ENCODE measurements at places on chromosomes 1 and 21. TPM values are rescaled to one million over a fixed set of nuclear protein-coding genes. Genes with fewer than 3 reads are reported as not detected.

DNA sequence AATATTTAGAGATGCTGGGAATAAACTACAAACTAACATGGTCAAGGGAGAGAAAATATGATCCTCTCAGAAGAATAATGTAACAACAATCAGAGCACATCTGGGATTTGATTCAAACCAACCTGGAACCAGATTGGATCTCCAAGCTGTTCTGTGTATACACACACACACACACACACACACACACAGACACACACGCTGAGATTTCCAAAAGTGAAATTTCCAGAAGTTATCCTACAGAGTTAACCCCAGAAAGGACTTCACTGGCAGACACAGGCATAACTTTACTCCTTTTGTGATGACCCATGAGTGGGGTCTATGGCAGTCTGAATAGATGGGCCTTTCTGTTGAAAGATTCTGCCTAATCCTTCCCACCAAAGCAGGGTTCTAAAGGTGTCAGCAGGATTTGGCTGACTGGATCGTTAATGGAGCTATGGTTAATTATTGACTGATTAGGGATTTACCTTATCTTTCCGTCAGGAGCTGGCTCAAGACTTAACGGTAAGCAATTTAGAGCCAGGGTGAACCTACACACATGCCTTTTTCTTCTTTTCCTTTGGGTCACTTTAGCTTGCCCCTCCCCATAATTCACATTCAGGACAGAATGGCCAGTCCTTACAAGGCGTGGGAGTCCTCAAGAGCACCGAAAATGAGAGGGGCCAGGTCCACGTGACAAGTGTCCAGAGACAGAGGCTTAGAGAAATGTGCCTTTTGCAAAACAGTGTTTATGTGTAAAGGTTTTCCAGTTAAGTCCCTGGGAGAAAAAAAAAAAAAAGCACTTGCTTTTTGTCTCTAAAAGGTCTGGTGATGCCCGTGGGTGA, 10.9 kb upstream of the PROX1 start:
- no peak for DNase-seq
- H3K36me3 ChIP-seq: no peaks in the 10 kb centered on the region
- no peak overlapping the region for H3K4me3 ChIP-seq
- no peak overlapping the region for H3K27ac ChIP-seq

The KAZN gene
- 47.1 TPM for total RNA-seq

The KCNQ4 gene
- 0.63 TPM for total RNA-seq

The SEMA4A gene
- total RNA-seq: 1.8 TPM

DNA sequence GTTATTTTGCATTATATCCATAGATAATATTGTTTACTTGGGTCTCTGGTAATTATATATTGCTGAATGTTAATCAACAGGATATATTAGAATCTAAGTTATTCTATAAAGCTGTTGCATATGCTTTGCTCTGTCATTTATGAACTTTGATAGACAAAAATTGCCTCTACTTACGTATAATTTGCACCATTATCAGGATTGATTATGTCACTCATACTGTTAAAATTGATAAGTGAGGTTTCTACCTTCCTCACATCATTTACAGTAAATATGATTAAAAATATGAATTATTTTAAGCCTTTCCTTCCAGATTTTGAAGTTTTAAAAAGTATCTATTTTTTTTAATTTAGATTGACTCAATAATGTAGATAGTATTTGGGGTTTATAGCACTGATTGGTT, 1540.4 kb upstream of the PRMT6 start:
- H3K36me3 ChIP-seq: no peaks in the 10 kb centered on the region
- no peak overlapping the region for H3K4me3 ChIP-seq
- H3K27ac ChIP-seq: no peak overlapping the region
- DNase-seq: no peak
- H3K27me3 ChIP-seq: peaks cover 7% of the 10 kb centered on the region
- H3K4me1 ChIP-seq: no peaks in the 10 kb centered on the region

- peaks cover 4% of the 10 kb centered on the region for H3K4me1 ChIP-seq
- no peak overlapping the region for H3K4me3 ChIP-seq
- H3K27me3 ChIP-seq: peaks cover 33% of the 10 kb centered on the region
- H3K36me3 ChIP-seq: no peaks in the 10 kb centered on the region
- no peak for DNase-seq
- no peak overlapping the region for H3K27ac ChIP-seq
These were observed 27.7 kb downstream of the RRAGC start for GRCh38 chr1:38831731-38832369.

The FMO1 gene
- 2.7 TPM for total RNA-seq

The TRIM45 gene
- total RNA-seq: 6.3 TPM

DNA sequence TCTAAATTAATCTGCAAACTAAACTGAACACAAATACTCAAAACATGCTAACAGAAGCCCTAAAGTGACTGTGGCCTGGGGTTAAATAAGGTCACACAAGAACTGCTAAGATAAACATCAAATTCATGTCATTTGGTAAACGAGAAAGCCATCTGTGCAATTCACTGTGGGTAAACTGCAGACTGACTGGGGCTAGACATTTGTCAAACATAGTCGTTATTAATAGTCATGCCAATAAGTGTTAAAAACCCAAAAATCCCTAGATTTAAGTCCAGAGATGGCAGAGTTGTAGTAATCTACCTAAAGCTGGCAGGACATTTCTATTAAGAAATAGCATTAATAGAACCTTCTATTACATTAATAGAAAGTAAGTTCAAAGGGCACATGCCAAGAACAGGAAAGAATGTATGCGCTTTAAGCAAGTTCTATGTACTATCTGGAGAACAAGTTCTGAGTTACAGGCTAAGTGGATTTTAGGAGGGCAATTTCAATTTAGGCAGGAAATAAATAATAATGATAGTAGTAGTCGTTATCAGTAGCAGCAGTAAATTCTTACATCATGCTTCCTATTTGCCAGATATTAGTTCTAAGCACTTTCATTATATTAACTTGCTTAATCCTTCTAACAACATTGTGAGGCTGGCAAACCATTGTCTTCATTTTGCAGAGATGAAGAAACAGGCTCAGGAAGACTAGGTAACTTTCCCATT, 8.6 kb downstream of the EDEM3 start:
- H3K36me3 ChIP-seq: peaks cover 4% of the 10 kb centered on the region
- no peaks in the 10 kb centered on the region for H3K27me3 ChIP-seq
- H3K27ac ChIP-seq: no peak overlapping the region

GRCh38 chr1:224632381-224632871, 16.3 kb downstream of the CNIH3 start:
- no peak for DNase-seq
- H3K4me1 ChIP-seq: peaks cover 33% of the 10 kb centered on the region
- H3K27me3 ChIP-seq: no peaks in the 10 kb centered on the region
- no peaks in the 10 kb centered on the region for H3K36me3 ChIP-seq
- no peak overlapping the region for H3K4me3 ChIP-seq
- H3K27ac ChIP-seq: no peak overlapping the region

The KRTAP21-2 gene
- not detected for total RNA-seq

DNA sequence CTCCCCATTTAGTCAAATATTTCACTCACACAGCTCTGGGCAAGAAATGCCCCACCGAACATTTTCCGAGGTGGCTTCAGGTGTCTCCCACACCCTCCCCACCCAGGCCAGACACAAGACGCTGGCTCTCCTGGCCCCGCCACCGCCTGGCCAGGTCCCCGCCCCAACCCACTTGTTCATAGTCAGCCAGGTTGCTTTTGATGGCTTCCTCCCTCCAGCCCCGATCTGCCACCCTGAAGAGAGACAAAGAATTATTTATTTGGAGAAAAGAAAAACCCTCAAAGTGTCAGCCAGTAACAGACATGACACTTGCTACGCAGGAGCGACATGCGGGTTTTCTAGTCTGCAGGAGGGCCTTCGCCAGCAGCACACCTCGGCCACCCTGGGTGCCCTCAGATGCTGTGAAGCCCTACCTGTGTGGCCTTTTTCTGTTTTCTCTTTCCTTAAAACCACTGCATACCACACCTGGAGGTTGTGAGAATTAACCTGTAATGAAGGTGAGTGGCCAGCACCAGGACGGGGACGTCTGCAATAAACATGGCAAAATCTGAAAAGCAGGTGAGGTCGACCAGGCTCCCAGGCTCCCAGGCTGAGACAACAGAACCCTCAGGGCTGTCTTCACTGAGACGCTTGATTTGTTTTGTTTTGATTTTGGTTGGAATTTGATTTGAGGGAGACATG, 27.2 kb downstream of the SSBP3 start:
- no peaks in the 10 kb centered on the region for H3K27me3 ChIP-seq
- peaks cover 20% of the 10 kb centered on the region for H3K4me1 ChIP-seq
- no peak overlapping the region for H3K4me3 ChIP-seq
- peaks cover 24% of the 10 kb centered on the region for H3K36me3 ChIP-seq

- no peak overlapping the region for H3K4me3 ChIP-seq
- peak overlapping the region; percentile 87 for H3K27ac ChIP-seq
- H3K36me3 ChIP-seq: peaks cover 3% of the 10 kb centered on the region
- H3K27me3 ChIP-seq: no peaks in the 10 kb centered on the region
These were observed 73.2 kb upstream of the ADGRL4 start for GRCh38 chr1:79079770-79080169.

GRCh38 chr1:1669468-1670440, 10.9 kb upstream of the CDK11B start:
- no peak overlapping the region for H3K4me3 ChIP-seq
- H3K27me3 ChIP-seq: no peaks in the 10 kb centered on the region
- DNase-seq: no peak
- no peak overlapping the region for H3K27ac ChIP-seq
- no peaks in the 10 kb centered on the region for H3K4me1 ChIP-seq

DNA sequence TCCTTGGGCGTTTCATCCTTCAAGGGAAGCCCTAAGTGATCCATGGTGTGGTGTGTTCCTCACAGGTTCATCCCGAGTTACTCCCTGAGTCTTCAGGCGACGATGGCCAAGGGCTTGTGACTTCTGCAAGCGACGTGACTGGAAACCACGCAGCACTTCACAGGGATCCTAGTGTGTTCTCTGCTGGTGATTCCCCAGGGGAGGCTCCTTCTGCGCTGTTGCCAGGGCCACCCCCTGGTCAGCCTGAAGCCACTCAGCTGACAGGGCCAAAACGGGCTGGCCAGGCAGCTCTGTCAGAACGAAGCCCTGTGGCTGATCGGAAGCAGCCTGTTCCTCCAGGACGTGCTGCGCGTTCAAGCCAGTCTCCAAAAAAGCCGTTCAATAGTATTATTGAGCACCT, 71.5 kb downstream of the VPS26C start:
- H3K27ac ChIP-seq: no peak overlapping the region
- no peak overlapping the region for H3K4me3 ChIP-seq
- no peaks in the 10 kb centered on the region for H3K27me3 ChIP-seq
- H3K36me3 ChIP-seq: peaks cover 62% of the 10 kb centered on the region
- DNase-seq: no peak
- peaks cover 37% of the 10 kb centered on the region for H3K4me1 ChIP-seq

- H3K27ac ChIP-seq: peak overlapping the region; percentile 66
- DNase-seq: no peak
- no peak overlapping the region for H3K4me3 ChIP-seq
These were observed 13.2 kb downstream of the CAPZB start for GRCh38 chr1:19472174-19472573.

The RABGGTB gene
- total RNA-seq: 62.5 TPM

The RFX5 gene
- 37.9 TPM for total RNA-seq

The CRABP2 gene
- total RNA-seq: 146 TPM

DNA sequence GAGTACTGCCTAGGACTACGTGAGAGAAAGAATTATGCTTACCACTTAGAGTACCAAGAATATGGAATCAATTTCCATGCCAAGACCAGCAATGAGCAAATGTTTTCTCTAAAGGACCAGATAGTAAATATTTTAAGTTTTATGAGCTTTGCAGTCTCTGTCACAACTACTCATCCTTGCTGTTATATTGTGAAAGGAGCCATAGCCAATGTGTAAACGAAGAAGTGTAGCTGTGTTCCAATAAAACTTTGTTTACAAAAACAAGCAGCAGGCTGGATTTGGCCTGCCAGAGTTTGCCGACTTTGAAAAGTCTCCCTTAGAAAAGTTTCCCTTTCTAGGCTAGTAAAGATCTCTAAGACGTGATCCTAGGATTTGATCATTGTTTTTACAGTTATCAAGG, 128.8 kb downstream of the PDE4B start:
- H3K27ac ChIP-seq: no peak overlapping the region
- no peaks in the 10 kb centered on the region for H3K36me3 ChIP-seq
- H3K27me3 ChIP-seq: peaks cover 6% of the 10 kb centered on the region
- no peak overlapping the region for H3K4me3 ChIP-seq
- DNase-seq: no peak

- no peaks in the 10 kb centered on the region for H3K27me3 ChIP-seq
- H3K4me3 ChIP-seq: no peak overlapping the region
- no peak for DNase-seq
- H3K27ac ChIP-seq: peak overlapping the region; percentile 100
These were observed 980 bp upstream of the AHCYL1 start for GRCh38 chr1:109983380-109984189.

The CYP4A11 gene
- not detected for total RNA-seq

The LHX4 gene
- 0.70 TPM for total RNA-seq

The OR2L5 gene
- not detected for total RNA-seq

Measured in osteocyte (in vitro differentiated cells).